ENCODE measurements at places on chromosomes 16 and 17. TPM values are rescaled to one million over a fixed set of nuclear protein-coding genes. Genes with fewer than 3 reads are reported as not detected.

MMP2 gene
- polyA plus RNA-seq: 4.2 TPM

EVI2B gene
- 2.4 TPM for polyA plus RNA-seq

RHOT1 gene
- polyA plus RNA-seq: 29.4 TPM

PPY gene
- not detected for polyA plus RNA-seq

GDPD1 gene
- polyA plus RNA-seq: 11.7 TPM

PPP1R1B gene
- 154 TPM for polyA plus RNA-seq

DNA sequence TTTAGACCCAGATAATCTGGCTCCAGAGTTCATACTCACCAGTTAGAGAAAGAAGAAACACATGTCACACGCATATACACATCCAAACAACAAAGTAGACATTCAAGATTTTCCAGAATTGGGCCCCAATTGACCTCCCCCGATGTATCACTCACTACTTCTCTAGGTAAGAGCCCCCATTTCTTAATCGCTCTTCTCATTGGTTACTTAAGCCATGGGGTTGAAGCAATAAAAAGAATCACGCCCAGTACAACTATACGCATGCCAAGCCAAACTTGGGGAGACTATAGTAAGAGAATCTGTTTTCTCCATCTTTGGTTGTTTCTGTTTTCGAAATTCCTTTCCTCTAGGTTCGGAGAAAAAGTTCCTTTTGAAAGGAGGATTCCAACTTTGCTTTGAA, 565 bp downstream of the DDX52 start:
- DNase-seq: no peak

GRCh38 chr17:33582661-33583060, 289.6 kb upstream of the ASIC2 start:
- no peak for DNase-seq

GRCh38 chr16:83806731-83807130, 1.0 kb upstream of the HSBP1 start:
- no peak for DNase-seq

DNA sequence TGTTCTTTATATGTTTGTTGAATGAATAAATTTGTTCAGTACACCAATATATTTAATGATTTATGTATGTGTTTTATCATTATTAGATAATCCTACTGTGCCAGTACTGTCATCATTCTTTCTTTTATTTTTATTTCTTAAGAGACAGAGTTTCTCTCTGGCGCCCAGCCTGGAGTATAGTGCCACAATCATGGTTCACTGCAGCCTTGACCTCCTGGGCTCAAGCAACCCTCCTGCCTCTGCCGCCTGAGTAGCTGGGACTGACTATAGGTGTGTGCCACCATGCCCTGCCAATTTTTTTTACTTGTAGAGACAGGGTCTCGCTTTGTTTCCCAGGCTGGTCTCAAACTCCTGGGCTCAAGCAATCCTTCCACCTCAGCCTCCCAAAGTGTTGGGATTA, 41.8 kb downstream of the PAFAH1B1 start:
- DNase-seq: no peak

- no peak for DNase-seq
These were observed 1.4 kb upstream of the CD2BP2 start for GRCh38 chr16:30356401-30357084.

DNA sequence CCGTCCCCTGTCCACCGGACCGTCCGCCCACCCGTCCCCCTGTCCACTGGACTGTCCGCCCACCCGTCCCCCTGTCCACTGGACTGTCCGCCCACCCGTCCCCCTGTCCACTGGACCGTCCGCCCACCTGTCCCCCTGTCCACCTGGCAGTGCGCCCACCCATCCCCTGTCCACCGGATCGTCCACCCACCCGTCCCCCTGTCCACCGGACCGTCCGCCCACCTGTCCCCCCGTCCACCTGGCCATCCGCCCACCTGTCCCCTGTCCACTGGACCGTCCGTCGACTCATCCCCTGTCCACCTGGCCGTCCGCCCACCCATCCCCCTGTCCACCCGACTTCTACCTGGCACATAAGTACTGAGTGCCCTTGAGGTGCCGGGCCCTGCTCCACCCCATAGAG, 76.6 kb downstream of the LMF1 start:
- DNase-seq: no peak

GRCh38 chr16:782258-782657, 5.9 kb downstream of the RPUSD1 start:
- no peak for DNase-seq

DNA sequence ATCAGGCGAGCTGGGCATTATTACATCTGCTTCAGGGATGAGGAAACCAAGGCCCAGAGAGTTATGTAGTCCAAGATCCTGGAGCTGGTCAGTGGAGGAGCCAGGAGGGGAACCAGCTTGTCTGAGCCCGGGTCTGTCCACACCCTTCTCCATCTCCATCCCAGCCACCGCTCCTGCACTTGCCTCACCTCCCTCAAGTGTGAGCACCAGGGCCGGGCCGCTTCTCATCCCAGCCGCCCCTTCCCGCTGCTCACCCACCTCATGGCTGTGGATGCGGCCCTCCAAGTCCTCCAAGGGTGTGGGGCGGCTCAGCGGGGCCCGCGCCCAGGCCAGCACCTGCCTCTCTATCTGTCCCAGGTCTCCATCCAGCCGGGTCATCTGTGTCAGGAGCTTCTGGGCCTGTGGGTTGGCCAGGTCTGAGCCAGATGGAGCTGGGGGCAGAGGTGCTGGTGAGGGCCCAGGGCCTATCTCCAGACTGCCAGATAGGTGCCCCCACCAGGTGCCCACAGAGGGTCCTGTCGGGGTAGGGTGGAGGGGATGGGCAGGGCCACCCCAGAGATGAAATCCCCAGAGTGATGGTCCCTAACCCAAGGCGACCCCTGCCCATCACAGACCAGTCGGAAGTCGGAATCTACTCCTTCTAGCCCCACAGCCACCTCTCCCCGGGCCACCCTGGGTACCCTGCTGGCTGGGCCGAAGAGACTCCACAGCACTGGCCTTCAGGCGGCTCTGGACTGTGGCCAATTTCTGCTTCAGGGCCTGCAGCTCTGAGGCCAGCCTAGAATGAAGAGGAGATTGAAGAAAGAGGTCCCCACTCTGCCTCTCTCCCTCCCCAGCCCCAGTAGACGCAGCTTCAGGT, 9.4 kb downstream of the EVPL start:
- DNase-seq: no peak

- DNase-seq: no peak
These were observed 459.5 kb upstream of the GOT2 start for GRCh38 chr16:59193637-59194036.

GRCh38 chr17:44776628-44777393, 18.0 kb downstream of the ADAM11 start:
- no peak for DNase-seq

DNA sequence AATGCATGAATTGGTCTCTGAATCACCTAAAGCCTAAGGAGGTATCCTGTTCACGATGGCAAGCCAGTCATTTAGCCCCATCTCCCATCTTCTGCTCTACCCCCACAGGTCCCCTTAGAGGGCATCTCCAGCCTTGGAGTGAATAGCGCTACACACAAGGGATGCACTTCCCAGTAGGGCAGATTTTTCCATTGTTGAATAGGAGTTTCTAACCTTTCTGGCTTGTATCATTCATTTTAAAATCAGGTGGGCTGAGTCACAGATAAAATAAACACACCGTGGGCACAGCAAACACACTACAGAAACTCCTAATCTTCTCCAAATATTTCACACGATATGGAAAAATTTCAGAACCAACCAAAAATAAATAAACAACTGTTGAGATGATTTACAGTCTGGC, 201.2 kb upstream of the NOG start:
- no peak for DNase-seq

DNA sequence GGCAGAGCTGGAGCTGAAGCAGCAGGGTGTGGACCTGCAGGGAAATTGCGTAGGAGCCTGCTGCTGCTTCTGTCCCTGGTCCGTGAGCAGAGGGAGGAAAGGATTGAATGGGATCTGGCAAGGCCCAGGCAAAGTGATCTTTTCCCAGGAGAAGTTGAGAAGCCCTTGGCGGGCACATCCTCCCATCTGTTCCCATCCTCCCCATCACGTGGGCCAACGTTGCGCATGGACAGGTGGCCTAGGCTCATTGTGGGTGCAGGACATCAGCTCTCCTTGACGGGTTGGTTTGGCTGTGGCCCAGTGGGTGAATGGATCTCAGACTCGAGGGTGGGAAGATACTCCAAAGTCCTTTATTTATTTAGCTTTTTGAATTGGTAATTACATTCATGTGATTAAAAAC, 29.4 kb upstream of the POLR3E start:
- DNase-seq: no peak

GRCh38 chr17:37779554-37779953, 34.7 kb upstream of the HNF1B start:
- no peak for DNase-seq

DNA sequence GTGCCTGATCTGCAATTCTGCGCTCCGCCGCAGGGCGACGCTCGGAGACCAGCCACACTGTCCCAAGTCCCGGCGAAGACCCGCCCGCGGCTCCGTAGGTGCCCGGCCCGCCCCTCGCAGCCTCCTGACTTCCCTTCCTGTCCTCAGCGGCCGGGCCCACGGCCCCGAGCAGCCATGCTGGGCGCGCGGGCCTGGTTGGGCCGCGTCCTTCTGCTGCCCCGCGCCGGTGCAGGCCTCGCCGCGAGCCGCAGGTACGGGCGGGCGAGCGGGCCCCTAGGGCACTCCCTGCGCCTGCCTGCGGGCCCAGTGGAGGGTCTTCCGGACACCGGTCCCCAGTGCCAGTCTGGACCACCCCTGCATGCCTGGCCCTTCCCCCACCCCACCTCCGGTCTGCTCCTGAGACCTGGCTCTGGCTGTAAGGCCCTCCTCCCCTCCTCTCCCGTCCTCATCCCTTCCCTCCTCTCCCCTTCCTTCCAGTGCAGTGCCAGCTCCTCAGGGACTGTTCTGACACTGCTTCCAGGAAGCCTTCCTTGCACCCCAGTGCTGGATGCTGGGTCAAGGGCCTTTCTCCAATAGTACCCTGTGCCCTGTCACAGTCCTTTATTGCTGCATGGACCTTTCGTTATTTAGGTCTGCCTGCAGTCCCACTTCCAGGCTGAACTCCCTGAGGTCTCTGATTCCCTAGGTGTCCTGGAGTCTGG, at the start of gene SPATA20:
Gene SPATA20 (plus strand): TSS at position 140 of the 701 bp plus-strand sequence. CDS start 35 bp downstream, at position 175.
- DNase-seq: peak; percentile 87

DNA sequence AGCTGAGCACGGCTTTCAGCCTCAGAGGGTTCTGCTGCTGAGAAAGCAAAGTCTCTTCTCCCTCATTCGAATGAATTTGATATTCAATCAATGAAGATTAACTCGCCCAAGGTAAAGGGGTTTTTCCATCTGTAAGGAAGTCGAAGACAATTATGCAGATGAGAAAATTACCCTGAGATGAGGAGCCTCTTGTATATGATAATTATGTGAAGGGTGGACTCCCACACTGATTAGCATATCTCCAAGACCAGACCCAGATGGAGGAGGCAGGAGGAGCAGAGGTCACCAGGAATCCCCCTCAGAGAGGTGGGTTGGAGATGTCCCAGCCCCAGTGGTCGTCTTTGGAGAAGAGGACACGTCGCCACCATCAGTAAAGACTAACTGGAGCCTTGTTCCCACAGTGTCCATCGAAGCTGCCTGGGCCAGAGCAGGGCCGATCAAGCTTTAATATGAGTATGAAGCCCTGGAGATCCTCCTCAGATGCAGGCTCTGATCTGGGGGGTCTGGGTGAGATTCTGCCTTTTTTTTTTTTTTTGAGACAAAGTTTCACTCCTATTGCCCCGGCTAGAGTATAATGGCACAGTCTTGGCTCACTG, 61.5 kb upstream of the LHX1 start:
- no peak for DNase-seq

- DNase-seq: no peak
These were observed 14.9 kb upstream of the TMEM11 start for GRCh38 chr17:21228845-21229244.

DNA sequence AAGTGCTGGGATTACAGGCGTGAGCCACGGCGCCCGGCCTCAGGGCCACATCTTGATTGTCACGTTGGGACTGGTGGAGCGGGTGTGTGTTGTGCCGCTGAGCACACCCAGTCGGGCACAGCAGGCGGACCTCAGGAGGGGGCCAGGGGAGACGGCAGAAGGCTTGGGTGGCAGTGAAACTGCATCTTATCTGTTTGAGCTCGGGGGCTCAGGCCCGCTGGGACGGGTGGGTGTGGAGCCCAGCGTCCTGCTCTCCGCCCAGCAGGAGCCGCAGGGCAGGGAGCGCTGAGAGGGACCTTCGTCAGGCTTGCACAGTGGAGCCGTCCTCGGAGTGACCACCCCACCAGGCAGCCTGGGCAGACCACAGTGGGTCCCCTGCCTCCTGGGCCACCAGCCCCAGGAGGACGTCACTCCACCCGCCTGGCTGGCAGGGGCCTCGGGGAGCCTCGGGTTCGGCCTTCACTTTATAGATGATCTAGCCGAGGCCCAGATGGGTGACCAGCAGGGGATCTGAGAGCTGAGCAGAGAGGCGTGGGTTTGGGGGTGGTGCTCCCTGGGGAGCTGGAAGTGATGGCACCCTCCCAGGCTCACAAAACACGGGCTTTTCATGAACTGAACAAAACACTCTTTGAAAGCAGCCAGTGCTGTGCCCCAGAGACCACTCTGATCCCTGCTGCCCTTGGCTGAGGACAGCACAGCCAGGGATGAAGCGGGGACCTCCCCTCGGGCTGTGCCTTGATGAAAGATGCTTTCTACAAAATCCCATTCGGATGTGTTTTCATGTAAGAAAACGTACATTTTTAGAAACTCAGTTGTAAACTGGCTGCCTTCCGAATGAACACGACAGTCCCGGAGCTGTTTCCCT, 181.1 kb downstream of the SEC14L1 start:
- DNase-seq: peak; percentile 63

DNA sequence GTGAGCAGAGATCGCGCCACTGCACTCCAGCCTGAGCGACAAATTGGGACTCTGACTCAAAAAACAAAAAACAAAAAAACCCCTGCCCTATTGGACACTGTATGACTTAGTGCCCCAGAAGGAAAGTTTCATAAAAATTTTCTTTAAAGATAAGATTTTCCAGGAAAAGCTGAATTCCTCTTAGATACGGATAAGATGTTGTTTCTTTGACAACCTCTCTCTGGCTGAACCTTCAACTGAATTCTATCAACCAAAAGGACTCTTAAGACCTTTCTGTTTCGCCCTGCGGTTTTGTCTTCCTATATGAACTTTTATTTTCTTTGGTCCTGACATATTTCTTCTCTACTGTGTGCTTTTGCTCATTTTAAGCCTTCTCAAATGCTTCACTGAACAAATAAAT, 35.8 kb downstream of the CPPED1 start:
- no peak for DNase-seq

DNA sequence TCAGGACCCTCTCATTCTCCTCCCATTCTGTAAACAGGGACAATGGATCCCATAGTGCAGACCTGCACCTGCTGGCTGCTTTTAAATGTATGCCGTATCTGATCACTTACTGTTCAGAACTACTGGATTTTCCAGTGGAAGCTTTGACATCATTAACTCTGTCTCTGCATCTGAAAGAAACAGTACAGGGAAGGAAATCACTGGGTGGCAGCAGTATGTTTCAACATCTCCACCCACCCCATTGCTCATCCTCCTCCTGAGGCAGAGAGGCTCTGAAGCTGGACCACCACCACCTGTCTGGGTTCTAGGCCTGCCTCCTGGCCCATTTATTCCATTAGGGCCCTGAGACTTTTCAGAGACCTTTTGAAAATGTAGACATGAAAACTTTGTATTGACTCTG, 2.6 kb downstream of the CCL15 start:
- no peak for DNase-seq

GRCh38 chr17:58187063-58187462, 5.5 kb upstream of the EPX start:
- DNase-seq: no peak
